ENCODE measurements at places on chromosomes 3 and 15. TPM values are rescaled to one million over a fixed set of nuclear protein-coding genes. Genes with fewer than 3 reads are reported as not detected.

GRCh38 chr15:97881346-97881965, 79.0 kb upstream of the ARRDC4 start:
- DNase-seq, result peak; percentile 16

DNA sequence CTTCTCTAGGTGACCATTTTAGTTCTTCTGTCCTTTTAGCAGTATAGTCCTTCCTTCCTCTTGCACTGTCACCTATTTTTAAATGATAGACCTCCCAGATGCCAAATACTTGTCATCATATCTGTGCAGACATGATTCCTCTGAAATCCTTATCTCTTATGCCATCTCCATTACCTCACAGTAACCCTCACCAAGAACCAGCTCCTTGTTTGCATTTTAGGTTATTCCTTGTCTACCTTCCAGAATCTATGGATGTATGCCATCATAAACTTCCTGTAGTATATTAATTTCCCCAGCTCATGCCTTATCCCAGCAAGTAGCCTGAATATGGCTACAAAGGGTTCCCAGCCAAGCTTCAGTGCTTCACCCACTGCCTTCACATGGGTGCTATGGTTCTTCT, 1347.2 kb downstream of the ROBO1 start:
- DNase-seq, result no peak

DNA sequence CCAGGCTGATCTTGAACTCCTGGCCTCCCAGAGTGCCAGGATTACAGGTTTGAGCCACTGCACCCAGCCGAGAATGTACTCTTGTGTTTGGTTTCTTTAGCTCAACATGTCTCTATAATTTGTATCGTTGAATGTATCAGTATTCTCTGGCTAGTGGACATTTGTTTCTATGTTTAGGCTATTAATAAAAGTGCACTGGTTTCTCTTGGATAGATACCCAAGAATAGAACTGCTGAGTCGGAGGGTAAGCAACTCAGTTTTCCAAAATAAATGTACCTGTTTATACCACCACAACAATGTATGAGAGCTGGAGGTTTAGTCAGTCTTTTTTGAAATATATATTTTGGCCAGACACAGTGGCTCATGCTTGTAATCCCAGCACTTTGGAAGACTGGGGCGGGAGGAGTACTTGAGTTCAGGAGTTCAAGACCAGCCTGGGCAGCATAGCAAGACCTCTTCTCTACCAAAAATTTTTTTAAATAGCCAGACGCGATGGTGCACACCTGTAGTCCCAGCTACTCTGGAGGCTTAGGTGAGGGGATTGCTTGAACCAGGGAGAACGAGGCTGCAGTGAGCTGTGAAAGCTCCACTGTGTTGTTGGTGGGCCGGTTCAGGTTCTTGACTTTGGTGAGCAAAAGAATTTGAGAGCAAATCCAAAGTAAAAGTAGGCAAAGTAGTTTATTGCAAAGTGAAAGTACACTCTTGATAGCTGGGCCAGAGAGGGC, 7.7 kb upstream of the IVD start:
- DNase-seq, result no peak

GRCh38 chr3:120791913-120792312, 49.4 kb downstream of the GTF2E1 start:
- peak; percentile 81 for DNase-seq

- DNase-seq, result no peak
These were observed 109.2 kb downstream of the CD47 start for GRCh38 chr3:107981471-107982111.

DNA sequence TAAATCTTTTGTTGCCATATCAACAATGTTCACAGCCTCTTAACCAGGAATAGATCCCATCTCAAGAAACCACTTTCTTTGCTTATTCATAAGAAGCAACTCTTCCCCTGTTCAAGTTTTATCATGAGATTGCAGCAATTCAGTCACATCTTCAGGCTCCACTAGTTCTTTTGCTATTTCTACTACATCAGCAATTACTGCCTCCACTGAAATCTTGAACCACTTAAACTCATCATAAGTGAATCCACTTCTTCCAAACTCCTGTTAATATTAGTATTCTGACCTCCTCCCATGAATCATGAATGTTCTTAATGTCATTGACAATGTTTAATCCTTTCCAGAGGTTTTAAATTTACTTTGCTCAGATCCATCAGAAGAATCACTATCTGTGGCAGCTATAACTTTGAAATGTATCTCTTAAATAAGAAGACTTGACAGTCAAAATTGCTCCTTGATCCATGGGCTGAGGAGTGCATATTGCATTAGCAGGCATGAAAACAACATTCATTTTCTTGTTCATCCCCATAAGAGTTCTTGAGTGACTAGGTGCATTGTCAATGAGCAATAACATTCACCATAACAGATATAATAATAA, 205.9 kb downstream of the DTWD1 start:
- DNase-seq, result no peak

GRCh38 chr15:84714821-84715220, 1.1 kb downstream of the SEC11A start:
- no peak for DNase-seq

The SEMA5B gene
- total RNA-seq, result not detected

DNA sequence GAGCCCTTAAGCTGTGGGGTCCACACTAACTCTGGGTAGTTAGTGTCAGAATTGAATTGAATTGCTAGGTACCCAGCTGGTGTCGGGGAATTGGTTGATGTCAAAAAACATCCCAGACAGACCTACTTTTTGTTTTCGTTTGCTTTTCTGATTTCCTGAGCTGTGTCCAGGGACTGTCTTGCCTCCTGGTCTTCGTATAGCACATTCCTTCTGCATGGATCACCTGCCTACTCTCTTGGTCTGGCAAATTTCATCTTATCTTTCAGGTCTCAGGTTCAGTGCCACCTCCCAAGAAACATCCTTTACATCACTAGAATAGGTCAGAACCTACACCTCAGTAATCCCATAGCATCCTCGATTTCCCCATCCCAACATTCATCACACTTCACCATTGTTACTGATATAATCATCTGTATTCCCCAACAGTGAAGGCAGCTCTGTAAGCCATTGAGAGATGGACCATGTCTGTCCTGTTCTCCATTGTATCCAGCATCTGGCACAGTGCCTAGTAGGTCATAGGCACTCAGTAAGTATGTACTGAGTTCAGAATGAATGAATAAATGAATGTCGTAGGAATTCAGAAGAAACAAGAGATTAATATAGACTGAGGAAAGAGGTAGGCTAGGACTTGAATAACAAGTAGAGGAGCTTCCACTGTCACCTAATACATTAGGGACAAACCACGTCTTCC, 81.2 kb downstream of the ANP32A start:
- DNase-seq, result no peak

The INKA1 gene
- 4.1 TPM for total RNA-seq

The ALDH1A2 gene
- total RNA-seq, result 0.78 TPM

DNA sequence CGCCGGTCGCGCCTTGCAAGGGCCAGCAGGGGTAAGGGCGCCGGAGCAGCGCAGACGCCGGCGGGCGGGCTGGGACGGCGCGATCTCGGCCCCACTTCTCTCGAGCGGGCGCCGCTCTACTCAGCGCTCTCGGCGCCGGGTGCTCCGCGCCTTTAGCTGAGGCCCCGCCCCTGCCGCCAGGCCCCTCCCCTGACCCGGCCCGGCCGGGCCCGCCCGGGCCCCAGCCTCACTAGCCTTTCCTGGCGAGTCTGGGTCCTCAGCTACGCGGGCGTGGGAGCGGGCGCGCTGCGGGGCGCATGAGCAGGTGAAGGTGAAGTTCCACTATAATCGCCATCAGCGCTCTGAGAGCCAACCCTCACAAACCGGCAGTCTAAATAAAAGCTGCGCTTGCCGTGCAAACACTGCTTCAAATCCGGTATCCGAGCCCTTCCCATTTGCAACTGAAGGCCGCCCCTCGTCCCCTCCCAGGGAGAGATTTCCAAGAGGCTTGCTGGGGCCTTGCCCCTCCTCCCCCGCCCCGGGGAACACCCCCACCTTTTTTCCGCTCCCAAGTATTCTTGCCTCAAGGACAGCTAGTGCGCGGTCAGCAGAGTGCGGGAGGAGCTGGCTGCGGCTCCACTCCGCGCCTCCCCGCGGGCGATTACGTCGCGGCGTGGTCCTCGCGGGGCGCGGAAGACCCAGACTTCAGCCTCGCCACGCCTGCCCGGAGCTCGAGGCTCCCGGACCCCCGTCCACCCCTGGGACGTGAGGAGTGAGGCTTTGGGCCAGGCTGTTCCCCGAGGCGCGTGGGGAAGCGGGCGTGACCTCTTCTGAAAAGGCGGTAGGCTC, at the start of gene RPP25:
Gene RPP25, minus strand, starts transcription at position 125 of the 828 bp plus-strand sequence. CDS start 189 bp downstream, outside the sequence.
- peak; percentile 83 for DNase-seq

The ADAMTS9 gene
- 3.1 TPM for total RNA-seq

- no peak for DNase-seq
These were observed 88.8 kb upstream of the RNU6-1 start for GRCh38 chr15:67928666-67929065.

The CDC25A gene
- 16.9 TPM for total RNA-seq

The CLSTN2 gene
- 0.59 TPM for total RNA-seq

Measured in RPMI7951 (cell line).